ENCODE measurements at places on chromosomes 3 and 15.

- no peak for DNase-seq
Observed at GRCh38 chr15:81011593-81011992, 10.9 kb downstream of the TLNRD1 start.

DNA sequence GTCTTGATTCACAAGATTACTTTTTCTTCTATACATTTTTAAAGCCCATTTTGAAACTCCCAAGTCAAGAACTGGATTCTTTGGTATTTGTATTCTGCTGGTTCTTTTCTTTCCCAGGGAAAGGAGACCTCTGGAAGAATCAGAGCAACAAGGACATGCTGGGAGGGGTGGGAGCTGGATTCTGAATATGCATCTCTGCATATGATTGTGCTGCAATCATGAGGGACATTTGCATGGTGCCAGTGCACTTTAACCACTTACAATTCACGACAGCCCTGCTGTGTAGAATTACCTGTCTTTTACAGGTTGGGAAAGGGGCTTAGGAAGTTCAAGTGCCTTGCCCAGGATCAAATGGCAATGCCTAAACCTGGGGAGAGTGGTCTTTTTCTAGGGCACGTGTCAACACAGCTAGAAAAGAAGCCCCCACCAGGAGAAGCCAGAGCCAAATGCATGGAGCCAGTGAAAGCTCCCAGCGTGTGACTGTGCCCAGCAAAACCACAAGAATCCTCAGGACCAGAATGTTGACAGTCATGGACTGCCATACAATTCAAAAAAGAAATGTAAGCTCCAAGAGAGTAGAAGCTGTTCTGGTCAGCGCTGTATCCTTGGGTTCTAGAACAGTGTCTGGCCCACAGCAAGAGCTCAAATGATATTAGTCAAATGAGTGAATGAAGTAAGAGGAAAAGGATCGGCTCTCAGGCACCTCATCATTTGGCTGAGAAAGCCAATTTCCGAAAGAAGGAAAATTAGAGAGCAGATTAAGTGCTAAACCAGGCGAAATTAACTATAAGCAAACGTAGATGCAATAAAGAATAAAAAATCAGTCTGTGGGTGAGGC lies 84.5 kb upstream of the MEF2A start:
- DNase-seq = no peak

DNA sequence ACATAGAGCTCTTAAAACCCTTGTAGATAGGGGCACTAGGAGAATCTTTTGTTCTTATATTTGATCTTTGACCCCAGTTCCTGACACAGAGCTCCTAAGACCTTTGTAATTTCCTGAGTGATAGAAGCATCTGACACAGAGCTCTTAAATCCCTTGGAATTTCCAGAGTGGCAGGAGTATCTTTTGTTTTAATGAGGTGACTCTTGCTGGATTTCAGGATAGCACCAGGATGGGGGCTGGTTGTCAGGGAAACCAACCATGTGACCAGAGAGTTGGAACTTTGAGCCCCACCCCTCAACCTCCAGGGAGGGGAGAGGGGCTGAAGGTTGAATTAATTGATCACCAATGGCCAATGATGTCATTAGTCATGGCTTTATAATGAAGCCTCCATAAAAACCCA lies 47.6 kb upstream of the ST8SIA2 start:
- no peak for DNase-seq

- DNase-seq = no peak
Observed at GRCh38 chr3:105526360-105527111, 159.8 kb downstream of the ALCAM start.

GRCh38 chr3:151584566-151584965 lies 123.7 kb upstream of the IGSF10 start:
- no peak for DNase-seq

DNA sequence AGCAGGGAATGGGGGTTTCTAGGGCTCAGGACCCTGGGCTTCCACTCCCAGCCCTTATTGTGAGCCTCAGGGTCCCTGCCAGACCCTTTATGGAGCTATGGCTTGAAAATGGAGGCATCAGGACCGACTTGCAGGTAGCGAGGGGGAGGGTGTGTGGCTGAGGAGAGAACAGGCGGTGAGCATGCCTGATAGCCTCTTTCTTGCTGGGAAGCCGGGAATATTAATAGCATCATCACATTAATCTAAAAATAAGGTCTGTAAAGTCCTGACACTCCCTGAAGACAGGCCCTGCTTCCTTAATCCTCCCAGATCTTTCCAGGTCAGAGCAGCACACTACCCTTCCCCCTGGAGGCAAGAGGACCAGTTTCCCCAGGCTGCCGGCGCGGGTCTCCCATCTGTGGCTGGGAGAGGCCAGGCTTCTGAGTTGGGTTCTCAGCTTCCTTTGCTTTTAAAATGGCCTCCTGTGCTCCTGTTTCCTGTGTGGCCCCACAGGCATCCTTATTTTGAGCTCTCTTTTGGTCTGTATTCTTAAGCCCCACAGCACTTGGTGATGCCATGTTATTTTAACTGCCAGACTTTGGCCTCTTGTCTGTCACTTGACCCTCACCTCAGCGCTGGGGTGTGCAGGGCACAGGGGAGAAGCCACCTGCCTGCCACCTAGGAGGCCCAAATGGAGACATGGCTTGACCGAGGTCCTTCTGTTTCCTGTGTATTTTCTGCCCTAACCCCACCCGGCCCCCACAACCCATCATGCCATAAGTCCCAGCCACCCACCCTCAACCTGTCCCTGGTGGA lies 185.0 kb upstream of the TOPAZ1 start:
- no peak for DNase-seq

Measured in GM04503 (cell line).